HTR-8/SVneo (cell line): ENCODE measurements at places on chromosomes 13 and 19.

- no peak for DNase-seq
Measured at GRCh38 chr13:102295316-102296048, 106.4 kb downstream of the FGF14 start.

GRCh38 chr19:36973844-36974195, 57.7 kb downstream of the ZNF568 start:
- DNase-seq, result no peak

DNA sequence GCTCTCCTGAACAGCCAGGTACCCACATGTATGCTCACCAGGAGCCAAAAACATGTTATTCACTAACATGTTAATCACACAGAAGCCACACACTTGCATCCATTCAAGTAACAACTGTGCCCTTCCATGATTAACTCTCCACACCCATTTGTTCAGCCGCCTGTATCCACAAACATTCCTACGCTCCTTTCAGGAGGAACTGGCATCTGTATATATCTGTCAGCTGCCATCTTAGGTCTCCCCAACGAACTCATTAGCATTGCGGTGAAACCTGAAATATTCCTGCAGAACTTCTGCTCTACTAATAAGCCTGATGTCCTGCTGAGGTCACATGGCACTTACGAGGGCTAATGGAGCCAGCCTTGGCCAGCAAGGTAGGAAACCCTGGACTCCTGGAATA, 33.0 kb downstream of the OLFM2 start:
- DNase-seq, result no peak

- DNase-seq, result no peak
Measured at GRCh38 chr13:23695711-23696464, 125.7 kb downstream of the TNFRSF19 start.

DNA sequence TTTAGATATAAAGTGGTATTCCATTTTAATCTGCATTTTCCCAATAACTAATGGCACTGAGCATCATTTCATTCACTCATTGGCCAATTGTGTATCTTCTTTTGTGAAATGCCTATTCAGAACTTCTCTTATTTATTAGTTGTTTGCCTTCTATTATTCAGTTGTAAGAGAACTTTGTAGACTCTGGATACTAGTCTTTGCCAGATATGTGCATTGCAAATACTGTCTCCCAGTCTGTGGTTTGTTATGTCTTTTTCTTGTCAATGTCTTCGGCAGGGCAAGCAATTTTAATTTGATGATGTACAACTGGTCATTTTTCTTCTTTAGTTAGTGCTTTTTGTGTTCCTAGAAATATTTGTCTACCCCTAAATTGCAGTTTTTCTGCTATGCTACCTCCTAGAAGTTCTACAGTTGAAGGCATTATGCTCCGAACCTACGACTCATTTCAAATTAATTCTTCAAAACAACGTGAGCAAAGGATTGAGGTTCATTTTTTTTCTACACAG, 115.9 kb downstream of the TSHZ3 start:
- no peak for DNase-seq

DNA sequence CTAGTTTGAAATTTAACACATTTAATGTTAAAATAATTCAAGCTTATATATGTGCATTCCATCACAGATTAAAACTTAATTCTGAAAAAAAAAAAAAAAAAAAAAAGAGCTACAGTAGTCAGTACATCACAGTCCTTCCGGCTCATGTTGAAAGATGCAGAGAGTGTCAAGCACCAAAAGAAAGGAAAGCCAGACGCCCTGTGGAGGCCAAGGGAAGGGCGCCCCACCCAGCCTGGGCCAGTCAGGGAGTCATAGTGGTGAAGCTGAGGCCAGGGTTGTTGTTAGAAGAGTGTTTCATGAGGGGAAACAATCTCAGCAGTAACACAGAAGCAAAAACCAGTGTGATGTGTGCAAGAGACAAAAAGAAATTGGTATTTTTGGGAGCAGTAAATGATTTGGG, 375.3 kb downstream of the MTUS2 start:
- no peak for DNase-seq

GRCh38 chr13:40352802-40353562, 313.5 kb downstream of the FOXO1 start:
- no peak for DNase-seq

GRCh38 chr13:30971575-30971974, 39.1 kb downstream of the TEX26 start:
- no peak for DNase-seq

DNA sequence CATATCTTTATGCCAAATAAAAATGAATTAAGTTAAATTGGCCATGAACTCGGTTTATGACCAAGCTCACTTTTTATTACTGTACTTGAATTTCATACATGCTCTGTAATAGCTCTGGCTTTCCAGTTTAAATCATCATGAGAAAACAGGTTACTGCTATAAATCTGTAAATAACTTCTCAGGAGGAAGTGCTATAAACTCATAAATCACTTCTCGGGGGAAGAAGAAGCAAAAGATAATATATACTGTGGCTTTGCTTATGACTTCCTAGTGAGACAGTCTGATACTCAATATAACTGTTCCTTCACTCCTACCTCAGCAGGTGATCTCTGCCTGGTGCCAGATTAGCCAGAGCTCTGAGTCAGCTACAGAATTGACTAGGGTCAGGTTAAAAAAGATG, 12.5 kb downstream of the SUPT20H start:
- no peak for DNase-seq

DNA sequence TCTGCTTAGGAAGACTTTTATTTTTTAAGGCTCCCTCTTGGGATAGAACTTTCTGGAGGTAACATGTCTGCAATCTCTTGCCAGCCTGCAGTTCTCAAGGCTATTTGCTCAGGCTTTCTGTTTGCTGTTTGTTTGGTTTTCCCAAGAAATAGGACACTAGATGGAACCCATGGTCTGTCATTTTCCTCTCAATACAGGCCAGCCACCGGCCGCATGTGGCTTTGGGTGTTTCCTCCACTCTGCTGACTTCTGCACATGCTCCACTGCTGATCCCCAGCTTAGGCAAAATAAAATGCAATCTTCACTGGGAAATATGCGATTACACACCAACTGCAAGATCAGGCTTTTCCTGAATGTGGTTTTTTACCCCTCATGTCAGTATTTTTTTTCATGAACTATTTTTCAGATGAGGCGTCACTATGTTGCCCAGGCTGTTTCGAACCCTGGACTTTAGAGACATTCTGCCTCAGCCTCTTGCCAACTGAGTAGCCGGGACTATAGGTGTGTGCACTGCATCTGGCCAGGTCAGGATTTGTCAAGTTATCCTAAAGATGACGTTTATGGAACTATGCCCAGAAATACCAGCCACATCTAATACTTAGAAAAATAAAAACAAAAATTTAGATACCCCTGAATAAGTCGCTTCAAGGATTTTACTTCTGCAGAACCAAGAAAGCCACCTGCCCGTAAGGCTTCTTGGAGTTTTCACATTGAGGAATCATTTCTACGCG, 94.3 kb upstream of the PABPC3 start:
- DNase-seq, result no peak

- no peak for DNase-seq
Measured at GRCh38 chr13:103516015-103516795, 450.0 kb upstream of the SLC10A2 start.

DNA sequence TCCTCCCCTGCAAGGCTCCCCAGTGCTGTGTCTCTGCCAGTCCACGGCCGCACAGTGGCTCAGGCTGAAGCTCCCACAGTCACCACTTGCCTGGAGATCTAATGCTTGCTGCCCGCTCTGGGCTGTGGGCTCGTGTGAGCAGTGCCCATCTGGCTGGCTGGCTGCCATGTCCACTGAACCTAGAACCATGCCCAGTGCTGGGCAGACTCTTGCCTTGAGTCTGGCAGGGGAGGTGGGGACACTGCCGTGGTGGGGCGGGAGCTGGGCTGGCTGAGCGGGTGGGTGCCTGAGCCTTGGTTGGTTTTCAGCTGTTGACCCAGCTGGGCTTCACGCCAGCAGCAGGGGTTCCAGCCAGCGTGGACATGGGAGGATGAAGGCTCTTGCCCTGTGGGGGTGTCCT, 52.3 kb downstream of the CRTC1 start:
- no peak for DNase-seq

DNA sequence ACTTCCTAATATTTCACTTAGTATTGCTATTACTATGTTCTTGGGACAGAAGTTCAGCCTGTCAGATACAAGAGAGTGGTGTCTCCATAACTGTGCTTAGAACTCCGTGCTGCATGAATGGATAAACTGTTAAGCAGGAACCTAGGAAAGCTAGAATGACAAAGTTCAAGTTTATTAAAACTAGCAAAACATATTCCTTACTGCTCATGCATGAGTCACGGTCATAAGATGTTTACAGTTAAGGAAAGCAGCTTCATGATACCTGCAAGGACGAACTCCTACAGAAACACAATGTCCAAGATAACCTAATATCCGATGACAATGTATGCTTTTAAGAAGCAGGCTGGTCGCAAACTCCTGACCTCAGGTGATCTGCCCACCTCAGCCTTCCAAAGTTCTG, 6.0 kb upstream of the ZNF765 start:
- DNase-seq, result no peak

DNA sequence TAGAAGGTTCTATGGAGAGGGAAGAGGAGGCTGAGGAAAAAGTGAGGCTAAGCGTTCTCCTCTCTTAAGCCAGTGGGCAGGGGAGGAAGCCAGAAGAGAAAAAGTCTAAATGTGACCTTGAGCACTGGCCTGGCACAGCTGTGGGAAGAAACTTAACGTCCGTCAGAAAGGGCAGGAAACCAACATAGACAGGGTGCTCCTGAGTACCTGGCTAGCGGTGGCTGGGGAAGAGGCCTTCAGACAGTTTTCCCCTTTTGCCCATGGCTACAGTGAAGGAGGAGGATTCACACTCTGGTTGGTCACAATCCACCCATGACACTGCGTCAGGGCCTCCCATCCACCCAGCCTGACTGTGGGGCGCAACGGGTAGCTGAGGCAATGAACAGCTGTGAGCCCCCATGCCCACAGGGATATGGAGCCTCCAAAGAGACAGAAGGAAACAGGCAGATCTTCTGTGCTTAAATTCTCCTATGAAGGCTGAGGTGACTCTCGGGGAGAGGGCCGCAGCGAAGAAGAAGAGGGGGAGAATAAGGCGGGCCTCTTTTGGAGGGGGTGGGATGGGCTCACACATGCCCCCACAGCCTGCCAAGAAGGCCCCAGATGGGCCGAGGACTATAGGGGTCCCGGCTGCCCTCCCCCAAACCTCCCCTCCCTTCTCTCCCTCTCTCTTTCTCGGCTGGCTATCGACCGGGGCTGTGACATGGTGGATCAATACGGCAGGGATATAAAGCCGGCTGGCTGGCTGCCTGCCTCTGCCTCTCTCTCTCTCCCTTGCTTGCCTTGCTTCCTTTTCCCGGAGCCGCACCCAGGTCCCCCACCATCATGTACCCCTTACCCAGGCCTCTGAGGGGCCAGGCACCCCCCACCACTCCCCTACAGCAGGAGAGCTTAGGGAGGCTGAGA, 19.8 kb upstream of the POU2F2 start:
- DNase-seq, result no peak

DNA sequence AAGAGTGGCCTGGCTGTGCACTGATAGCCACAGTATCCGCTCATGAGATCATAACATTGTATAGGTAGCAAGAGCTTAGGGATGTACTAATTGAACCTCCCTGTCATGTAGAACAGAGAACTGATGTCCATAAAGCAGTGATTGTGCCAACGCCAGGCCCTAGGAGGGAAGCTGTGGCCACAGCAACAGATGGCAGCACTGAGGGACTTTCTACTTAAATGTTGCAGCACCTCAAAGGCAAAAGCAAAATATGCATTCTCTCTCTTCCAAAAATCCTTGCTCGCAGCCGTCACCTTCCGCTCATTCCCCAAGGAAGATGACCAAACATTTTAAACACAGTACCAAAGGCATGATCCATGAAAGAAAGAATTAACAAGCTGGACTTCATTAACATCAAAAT, 32.3 kb downstream of the COL4A1 start:
- DNase-seq, result no peak

DNA sequence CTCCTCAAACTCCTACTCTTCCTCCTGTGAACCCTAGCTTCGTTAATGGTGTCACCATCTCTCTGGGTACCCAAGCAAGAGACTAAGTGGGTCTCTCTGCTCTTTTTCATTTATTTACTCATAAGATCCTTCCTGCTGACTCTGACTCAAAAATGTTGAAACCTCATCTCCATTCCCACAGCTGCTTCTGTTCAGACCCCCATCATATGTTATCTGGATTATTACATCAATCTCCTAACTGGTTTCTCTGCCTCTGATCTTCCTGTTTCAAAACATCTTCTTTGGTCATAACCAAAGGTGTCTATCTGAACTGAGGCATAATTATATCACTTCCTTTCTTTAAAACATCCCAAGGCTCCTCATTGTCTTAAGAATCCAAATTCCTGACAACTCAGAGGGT, 2.0 kb upstream of the MEDAG start:
- no peak for DNase-seq

DNA sequence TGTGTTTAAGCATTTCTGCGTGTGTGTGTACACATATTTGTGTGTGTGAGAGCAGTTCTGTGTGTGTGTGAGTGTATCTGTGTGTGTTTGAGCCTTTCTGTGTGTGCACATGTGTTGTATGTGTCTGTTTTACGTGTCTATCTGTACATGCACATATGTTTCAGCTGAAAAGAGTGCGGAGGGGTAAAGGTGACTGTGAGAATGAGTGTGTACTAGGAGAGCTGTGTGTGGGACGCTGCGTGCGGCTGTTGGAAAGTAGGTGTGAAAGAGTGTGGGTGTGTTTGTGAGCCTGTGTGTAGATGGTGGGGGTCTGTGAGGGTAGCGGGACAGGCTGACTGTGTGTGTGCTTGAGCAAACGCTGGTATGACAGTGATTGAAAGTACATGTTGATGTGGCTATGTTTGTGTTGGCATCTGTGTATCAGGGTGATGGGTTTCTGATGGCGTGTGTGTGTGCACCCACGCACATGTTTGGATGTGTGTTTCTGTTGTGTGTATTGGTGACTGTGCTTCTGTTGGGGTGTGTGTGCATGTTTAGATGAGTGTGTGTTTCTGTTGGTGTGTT, 7.5 kb upstream of the TPM4 start:
- DNase-seq, result no peak

DNA sequence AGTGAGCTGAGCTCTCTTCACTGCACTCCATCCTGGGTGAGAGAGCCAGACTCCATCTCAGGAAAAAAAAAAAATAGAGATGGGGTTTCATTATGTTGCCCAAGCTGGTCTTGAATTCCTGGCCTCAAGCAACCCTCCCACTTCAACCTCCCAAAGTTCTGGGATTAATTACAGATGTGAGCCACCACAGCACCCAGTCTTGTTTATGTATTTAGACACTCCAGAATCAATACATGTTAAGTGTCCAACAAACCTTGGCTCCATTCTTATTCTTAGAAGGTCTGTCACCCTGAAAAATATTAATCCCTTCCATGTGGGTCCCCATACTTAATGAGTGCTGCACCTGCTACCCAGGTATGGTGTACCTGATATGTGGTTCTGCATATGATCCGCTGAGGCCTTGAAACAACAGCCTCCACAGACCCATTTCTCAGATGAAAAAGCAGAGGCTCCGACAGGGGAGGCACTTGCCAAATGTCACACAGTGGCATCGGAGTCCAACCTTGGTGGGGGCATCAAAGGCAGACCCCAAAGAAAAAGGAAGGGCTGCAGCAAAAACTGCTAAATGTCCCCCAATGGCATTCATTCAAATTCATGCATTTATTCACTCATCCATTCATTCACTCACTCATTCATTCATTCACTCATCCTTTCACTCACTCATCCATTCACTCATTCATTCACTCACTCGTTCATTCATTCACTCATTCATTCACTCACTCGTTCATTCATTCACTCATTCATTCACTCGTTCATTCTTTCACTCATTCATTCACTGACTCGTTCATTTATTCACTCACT, 16.7 kb downstream of the TICAM1 start:
- no peak for DNase-seq
